Endothelial cell of umbilical vein (primary cell): ENCODE measurements at places on chromosomes 6 and 20. TPM values are rescaled to one million over a fixed set of nuclear protein-coding genes. Genes with fewer than 3 reads are reported as not detected.

GRCh38 chr20:910870-911770 is 5.0 kb downstream of the ANGPT4 start:
- no peak for DNase-seq

DNA sequence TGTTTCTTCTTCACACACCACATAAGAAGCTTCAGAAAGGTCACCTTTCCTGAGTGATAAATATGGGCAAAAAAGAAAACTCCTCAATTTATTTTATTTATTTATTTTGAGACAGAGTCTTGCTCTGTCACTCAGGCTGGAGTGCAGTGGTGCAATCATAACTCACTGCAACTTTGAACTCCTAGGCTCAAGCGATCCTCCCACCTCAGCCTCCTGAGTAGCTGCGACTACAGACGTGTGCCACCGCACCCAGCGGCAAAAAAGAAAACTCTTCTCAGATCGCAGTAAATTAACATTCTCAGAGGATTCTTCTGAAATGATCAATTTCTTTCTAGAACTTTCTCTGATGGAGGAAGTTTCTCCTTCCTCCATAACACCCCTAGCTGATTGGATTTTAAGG is 111.2 kb downstream of the TRERF1 start:
- DNase-seq, result no peak

The COL19A1 gene
- not detected in 2 replicates for total RNA-seq

- DNase-seq, result no peak
Observed at GRCh38 chr6:17280138-17280537, 1.0 kb upstream of the RBM24 start.

- DNase-seq, result no peak
Observed at GRCh38 chr6:162704001-162704400, 23.6 kb downstream of the PRKN start.

DNA sequence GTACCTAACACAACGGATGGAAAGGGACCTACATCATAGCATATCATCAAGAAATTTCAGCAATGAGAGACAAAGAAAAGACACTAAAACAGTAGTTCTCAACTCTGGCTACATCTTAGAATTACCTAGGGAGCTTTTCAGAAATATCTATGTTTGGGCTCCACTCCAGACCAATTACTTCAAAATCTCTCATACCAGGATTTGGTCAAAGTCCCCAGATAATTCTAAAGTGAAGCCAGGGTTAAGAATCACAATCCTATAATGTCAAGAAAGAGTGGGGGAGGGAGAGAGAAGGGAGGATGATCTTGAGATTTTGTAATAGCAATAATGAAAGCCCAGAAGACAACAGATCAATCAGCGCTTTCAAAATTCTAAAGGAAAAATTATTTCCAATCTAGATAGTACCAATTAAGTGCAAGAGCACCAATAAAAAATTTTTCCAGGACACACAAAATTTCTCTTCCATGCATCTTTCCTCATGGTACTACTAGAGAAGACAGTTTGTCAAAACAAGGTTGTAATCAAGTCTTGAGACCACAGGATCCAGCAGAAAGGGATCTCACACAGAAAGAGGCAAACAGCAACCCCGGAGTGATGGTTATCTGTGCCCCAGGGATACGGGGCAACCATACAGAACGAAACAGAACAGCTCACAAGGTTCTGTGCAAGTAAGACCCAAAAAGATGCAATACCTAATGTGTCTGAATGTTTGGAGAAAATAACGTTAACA is 152.9 kb upstream of the DST start:
- no peak for DNase-seq

DNA sequence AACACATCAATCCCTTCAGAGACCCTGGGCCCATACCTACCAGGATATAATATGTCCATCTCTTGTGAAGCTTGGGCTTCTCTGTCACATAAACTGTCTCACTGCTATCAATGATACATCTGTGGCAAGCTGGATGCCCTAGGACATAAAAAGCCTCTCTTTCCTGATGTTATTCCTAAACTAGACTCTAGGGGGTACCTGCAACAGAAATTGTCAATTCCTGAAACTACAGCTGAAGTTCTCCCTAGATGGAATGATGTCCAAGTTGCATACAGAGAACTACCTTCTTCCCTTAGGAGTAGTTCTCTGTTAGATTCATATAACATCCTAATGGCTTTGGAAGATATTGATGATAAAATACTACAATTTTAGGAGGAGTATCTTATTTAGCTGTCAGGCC is 35.8 kb downstream of the TBX18 start:
- peak; percentile 39 for DNase-seq

DNA sequence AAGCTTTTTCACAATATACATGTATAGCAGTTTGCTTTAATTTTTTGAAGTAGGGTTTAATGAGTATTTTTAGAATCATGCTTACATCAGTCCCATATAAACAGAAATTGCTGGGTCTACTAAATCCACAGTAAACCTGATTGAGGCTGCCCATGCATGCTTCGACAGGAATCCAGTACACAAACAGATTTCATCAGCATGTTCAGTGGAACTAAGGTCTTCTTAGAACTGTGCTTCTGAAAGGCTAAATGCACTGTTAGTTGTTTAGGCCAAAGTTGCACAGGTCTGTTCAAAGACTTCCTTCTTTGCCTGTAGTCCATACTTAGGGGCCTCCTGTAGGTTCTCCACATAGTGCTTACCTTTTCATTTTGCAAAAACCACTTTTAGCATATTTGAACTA is 42.5 kb upstream of the THBS2 start:
- DNase-seq, result no peak

The HECA gene
- total RNA-seq, result 16.7 and 18.2 TPM in 2 replicates

GRCh38 chr20:50932691-50933280 is 1.5 kb upstream of the ADNP start:
- DNase-seq, result no peak

GRCh38 chr6:44221961-44222335 is 1.4 kb upstream of the SLC29A1 start:
- DNase-seq, result no peak

- no peak for DNase-seq
Observed at GRCh38 chr6:72740135-72740534, 118.3 kb downstream of the KCNQ5 start.

DNA sequence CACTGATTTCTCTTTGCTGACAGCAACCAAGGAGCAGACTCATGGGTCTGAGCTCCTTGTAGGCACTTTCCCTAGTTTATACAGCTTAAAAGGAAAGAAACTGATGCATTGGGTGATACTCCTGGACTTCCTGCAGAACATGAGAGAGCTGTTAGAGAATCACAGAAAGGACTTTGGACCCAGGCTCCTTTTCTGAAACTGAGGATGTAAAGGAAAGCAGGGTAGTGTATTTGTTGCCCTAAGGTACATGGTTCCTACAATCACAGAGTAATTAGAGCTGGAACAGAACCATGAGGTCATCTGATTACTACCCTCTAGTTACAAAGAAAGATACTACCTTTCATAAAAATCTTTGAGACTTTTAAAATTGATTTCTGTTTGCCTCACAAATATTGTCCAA is 477.1 kb upstream of the SPTLC3 start:
- DNase-seq, result no peak

DNA sequence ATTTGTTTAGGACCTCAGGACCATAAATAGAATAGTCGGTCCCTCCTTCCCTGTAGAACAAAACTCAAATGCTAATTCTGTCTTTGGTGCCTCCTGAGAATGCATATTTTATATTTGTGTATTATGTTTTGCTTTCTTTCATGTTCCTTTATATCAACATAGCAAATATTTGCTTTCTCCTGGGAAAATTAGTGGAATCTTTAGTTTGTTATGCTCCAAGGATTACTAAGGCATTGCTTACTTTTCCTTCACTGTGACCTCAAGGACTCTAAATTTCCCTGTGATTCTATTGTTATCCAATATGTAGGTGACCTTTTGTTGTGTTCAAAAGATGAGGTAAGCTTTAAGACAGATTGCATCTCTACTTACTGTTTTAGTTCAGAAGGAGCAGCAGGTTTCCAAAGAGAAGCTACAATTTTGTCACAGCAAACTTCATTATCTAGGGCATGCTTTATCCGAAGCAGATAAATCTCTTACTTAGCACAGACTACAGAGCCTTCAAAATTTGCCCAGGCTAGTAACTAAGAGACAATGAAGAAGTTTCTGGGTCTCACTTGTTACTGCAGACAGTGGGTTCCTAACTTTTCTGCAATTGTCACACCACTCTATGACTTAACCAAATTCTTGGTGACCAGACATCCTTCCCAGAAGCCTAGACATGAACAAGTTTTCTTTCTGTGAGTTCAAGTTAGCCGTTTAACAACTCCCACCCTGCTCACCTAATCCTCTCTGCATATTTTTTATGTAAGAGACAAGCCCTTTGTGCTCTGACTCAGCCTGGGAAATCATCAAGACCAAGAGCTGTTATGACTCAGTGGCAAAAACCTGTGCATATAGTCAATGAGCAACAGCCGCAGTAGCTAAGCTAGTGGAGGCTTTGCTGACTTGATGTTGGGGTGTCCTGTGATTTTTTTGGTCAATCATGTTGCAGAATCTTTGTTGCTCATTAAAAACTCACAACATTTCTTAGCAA is 378.8 kb downstream of the QKI start:
- DNase-seq, result no peak

The PI3 gene
- total RNA-seq, result not detected in 2 replicates

GRCh38 chr20:11651647-11652046 is 266.0 kb upstream of the BTBD3 start:
- no peak for DNase-seq

GRCh38 chr6:157186785-157187181 is 136.5 kb downstream of the TMEM242 start:
- no peak for DNase-seq

- DNase-seq, result no peak
Observed at GRCh38 chr20:50991076-50991475, 31.8 kb downstream of the KCNG1 start.

DNA sequence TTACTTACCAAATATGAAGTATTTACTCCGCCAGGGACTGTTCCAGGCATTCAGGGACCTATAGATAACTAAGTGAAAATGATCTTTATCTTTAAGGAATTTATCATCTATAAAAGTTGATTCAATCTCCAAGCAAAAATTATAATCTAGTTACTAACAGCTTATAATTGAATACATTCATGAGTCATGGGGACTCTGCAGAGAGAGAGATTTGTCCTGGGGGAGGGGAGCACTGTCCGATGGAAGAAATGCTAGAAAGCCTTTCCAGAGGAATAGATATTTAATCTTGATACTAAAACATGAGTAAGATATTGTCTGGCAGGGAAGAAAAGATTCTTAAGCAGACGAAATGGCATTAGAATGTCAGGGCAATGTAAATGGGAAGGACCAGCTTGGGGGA is 139.3 kb downstream of the CD164 start:
- DNase-seq, result no peak

The CLDN20 gene
- total RNA-seq, result not detected in 2 replicates

The PLAGL2 gene
- 14.6 and 15.2 TPM in 2 replicates for total RNA-seq

DNA sequence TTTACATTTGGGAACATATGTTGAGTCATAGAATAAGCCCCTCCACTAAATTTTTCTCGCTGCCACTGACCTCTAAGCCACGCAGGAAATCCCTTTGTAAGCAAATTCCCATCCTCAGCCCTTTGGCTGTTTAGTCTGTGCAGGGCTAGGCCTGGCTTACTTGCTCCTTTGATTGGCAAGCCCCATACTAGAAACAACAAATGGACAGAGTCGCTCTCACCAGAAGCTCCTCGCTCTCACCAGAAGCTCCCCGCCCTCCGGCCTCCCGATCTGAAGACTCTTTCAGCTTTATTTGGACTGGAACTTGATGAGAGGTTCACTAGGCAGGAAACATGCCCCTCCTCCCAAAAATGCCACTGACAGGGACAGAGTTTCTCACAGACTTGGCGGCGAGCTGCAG is 149.2 kb upstream of the EXOC2 start:
- no peak for DNase-seq

DNA sequence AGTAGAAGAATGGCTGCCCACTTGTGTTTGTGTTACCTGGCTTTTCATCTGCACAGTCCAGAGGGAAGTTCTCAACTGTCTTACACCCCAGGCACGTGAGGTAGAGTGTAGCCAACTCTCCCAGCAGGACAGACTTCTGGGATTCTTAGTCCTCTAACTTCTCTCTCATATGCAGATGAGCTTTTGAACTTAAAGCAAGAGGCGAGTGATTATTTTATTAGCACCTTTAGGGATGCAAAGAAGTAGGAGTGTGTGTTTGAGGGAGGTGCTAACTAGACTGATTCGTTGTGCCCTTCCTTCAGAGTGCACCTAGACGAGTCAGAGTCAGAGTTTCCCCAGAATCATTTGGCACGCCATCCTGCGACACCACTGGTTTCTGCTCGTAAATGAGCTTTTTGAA is 10.8 kb downstream of the CDYL start:
- DNase-seq, result no peak

The PPP1R14C gene
- not detected in 2 replicates for total RNA-seq

DNA sequence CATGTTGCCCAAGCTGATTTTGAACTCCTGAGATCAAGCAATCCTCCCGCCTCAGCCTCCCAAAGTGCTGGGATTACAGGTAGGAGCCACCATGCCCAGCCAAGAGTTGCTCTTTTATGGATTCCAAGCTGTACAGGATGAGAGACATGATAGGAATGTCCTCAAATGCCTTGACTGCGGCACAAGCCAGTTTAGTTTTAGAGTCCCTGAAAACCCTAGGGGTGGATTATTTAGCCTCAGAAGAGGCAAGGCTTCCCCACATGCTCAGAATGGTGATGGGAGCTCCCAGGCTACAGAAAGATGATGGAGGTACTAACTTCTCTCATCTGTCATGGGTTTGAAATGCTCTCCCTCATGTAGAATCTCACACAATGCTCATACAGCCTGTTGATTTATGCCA is 280.5 kb upstream of the PRND start:
- no peak for DNase-seq

GRCh38 chr6:52616059-52616690 is 39.3 kb upstream of the TRAM2 start:
- DNase-seq, result no peak

- peak; percentile 34 for DNase-seq
Observed at GRCh38 chr6:149961728-149962425, 1.9 kb upstream of the ULBP1 start.

DNA sequence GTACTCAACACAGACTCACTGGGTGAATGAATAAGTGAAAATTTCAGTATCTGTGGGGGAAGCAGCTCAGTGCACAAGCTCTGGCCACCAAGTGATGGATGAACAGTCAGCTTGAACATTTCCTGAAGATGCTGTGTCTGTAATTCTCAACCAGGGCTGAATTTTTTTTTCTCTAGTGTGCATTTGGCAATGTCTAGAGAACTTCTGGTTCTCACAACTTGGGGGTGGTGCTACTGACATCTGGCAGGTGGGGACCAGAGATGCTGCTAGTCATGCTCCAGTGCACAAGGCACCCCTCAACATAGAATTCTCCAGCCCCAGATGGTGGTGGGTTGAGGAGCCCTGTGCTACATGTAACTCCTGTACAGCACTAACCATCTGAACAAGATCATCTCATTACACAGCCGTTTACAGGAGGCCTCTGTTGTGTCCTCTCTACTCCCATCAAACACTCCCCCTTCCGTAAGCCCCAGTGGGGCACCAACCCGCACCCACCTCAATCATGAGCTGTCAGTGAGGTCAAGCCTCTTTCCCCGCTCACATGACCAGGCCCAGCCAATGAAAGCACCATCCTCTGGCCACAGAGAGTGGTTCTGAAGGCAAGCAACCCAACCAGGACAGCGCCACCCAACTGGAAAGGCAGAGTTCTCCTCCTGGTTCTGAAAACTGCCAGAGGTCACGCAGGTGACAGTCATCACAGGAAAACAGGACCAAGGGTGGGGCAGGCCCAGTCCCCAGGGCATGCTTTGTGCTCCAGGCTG is 103.9 kb upstream of the PMEPA1 start:
- DNase-seq, result no peak

GRCh38 chr20:34887023-34887422 is 10.6 kb downstream of the ACSS2 start:
- no peak for DNase-seq
